ENCODE measurements at places on chromosomes 7 and 10.

DNA sequence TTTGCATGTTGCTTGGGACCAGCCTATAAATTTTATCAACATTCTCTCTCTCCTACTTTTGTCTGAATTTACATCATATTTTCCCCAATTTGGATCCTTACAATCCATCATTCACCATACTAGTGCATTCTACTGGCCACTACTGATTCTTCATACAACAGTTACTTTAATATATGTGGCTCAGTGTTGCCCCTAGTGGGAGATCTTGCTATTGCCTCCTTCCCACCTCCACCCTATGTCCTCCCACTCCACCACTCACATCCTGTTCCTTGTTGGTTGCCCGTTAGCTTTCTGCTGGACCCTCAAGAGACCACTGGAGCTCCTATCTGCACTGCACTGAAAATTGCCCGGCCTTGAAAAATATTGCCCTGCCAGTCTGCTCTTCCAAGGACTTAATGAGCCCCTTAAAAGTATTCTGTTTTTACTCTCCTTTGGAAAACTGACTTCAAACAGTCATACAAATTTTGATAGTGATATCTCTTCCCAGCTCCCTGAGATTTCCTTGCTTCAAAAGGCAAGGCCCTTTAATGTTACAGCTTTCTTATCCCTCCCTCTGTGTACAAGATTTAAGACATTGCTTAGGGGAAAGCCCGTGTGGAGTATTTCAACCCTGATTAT, 243.2 kb upstream of the TMEM229A start:
- no peak for DNase-seq

- no peak for DNase-seq
Observed at GRCh38 chr7:50637725-50638643, 72.8 kb upstream of the DDC start.

GRCh38 chr10:83816942-83817341, 322.4 kb upstream of the GHITM start:
- DNase-seq: no peak

DNA sequence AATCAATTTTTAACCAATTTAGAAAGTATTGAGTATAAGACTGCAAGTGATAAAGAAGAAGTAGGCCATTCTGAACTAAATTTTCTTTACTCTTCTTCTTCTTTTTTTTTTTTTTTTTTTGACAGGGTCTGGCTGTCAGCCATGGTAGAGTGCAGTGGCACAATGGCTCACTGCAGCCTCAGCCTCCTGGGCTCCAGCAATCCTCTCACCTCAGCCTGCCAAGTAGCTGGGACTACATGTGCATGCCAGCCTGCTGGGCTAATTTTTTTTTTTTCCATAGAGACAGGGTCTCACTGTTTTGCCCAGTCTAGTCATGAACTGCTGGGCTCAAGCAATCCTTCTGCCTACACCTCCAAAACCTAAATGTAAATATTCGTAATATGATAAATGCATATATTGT, 63.2 kb downstream of the DGKB start:
- no peak for DNase-seq

DNA sequence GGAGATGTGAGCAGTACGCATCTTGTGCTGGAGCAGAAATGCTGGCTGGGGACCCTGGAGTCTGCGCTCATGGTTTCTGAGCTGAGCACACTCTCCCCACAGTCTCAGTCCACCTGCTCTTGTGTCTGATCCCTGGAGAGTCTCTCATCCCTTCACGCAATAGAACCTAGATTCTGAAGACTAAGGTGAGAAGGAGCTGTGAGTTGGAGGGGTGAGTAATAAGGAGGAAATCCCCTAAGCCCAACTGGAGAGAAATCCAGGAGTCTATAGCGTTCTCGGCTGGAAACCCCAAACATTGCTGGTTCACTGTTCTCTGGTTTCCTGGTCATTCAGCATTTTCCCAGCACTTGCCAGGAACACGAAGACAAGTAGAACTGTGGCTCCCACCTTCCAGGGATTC, 68.3 kb upstream of the SMNDC1 start:
- DNase-seq: no peak

GRCh38 chr7:98994046-98994944, 116.0 kb downstream of the TRRAP start:
- no peak for DNase-seq

- no peak for DNase-seq
Observed at GRCh38 chr10:60822809-60823208, 44.5 kb downstream of the CDK1 start.

Measured in GM12891 (cell line).